ENCODE measurements at places on chromosomes 12 and 14.

DNA sequence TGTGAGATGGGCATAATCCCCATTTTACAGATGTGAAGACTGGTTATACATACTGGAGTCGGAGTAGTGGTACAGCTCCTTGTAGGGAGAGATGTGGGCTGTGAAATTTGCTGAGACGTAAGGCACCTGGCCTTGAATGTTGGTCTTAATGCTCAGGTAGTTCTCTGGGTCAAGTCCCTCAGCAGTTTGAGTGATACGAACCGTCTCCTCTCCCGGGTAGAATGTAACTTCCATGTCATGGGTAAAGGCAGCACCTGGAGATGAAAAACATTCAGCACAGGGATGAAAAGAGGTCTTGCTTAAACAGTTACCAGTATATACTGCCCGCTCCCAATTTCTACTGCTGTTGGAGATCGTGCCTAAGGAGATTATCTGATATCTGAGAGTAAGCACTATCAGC lies 28.3 kb downstream of the NID2 start:
- DNase-seq = no peak

DNA sequence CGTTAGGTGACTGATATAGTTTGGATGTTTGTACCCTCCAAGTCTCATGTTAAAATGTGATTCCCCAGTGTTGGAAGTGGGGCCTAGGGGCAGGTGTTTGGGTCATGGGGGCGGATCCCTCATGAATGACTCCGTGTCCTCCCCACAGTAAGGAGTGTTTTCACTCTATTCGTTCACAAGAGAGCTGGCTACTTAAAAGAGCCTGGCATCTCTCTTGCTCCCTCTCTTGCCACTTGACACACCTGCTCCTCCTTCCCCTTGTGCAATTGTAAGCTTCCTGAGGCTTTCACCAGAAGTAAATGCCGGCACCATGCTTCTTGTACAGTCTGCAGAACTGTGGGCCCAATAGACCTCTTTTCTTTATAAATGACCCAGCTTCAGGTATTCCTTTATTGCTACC lies 2.6 kb downstream of the IFI27L2 start:
- DNase-seq = no peak

GRCh38 chr12:122063694-122064024 lies 14.9 kb upstream of the MLXIP start:
- DNase-seq = no peak

GRCh38 chr12:73053893-73054292 lies 781.7 kb downstream of the TRHDE start:
- no peak for DNase-seq

GRCh38 chr14:95285566-95285965 lies 34.1 kb downstream of the CLMN start:
- DNase-seq = no peak
